ENCODE measurements at places on chromosomes 5 and 9.

GRCh38 chr9:88751781-88752180, 216.8 kb downstream of the NXNL2 start:
- H3K27ac ChIP-seq: no peak overlapping the region
- DNase-seq: no peak
- no peaks in the 10 kb centered on the region for H3K36me3 ChIP-seq

- no peaks in the 10 kb centered on the region for H3K36me3 ChIP-seq
- no peak overlapping the region for H3K4me3 ChIP-seq
- H3K27me3 ChIP-seq: no peaks in the 10 kb centered on the region
- no peaks in the 10 kb centered on the region for H3K4me1 ChIP-seq
- H3K27ac ChIP-seq: no peak overlapping the region
Observed at GRCh38 chr9:29999645-30000044, 2384.8 kb upstream of the ACO1 start.

DNA sequence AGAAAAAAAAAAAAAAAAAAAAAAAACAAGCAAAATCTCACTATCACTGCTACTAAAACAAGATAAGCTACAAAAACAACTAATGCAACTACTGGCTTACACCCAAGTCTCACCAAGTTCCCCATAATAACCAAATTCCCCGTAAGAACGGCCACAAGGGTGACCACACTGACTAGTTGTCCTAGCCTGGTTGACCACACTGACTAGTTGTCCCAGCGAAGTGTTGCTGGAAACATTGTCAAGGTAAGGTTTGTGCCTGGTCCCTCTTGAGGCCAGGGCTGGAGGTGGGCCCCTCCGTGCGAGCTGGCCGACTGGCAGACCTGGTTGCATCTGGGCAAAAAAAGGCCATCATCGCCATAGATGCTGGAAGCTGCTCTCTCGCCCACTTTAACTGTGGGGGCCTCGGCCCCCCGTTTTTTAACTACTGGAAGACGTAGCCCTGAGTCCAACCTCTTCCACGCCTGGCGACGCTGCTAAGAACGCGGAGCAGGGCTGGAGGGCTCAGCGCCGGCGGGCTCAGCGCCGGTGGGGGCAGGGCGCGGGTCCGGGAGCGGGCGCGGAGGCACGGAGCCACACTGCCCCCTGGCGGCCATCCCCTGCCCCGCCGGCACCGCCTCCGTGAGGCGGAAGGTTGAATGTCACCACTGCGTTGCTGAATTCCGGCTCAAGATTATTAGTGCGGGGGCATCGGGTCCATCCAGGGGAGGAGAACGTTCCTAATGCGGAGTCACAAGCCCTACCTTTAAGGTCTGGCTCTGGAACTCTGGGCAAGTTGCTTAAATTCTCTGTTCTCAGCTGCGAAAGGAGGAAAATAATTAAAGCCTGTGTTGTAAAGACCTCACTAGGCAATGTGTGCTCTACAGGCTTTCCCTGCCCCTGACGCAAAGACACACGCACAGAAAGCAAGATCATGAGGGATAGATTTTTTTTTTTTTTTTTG, 84.0 kb downstream of the HSD17B3 start:
- no peaks in the 10 kb centered on the region for H3K36me3 ChIP-seq
- no peak overlapping the region for H3K4me3 ChIP-seq
- peaks cover 3% of the 10 kb centered on the region for H3K4me1 ChIP-seq
- peak; percentile 50 for DNase-seq
- H3K27me3 ChIP-seq: no peaks in the 10 kb centered on the region
- no peak overlapping the region for H3K27ac ChIP-seq

DNA sequence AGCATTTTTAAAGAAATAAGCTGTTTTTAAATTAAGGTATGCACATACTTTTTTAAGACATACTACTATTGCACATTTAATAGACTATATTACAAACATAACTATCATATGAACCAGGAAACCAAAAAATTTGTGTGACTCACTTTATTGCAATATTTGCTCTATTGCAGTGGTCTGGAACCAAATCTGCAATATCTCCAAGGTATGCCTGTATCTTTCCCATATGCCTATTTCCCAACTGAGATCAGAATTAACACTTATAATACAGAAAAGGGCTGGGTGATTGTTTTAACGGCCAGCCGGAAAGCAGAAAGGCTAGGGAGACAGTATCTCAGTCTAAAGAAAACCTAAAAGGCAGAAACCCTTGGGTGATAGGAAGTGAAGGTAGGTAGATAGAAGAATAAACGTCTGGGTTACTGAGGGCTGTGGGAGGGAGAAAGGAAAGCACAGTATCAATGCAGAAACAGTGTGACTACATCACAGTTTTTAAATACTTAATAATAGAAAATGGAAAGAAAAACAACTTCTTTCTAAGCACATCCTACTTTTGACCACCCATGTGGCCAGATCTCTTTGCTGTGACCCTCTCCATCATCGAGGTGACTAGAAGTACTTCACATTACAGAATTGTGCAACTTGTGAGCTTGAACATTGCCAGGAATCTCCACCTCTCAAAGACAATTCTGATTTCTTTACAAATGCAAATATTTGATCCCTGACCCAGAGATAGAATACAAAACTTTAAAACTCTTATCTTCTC, 126.4 kb downstream of the LPAR1 start:
- H3K4me1 ChIP-seq: no peaks in the 10 kb centered on the region
- H3K4me3 ChIP-seq: no peak overlapping the region
- H3K36me3 ChIP-seq: no peaks in the 10 kb centered on the region

DNA sequence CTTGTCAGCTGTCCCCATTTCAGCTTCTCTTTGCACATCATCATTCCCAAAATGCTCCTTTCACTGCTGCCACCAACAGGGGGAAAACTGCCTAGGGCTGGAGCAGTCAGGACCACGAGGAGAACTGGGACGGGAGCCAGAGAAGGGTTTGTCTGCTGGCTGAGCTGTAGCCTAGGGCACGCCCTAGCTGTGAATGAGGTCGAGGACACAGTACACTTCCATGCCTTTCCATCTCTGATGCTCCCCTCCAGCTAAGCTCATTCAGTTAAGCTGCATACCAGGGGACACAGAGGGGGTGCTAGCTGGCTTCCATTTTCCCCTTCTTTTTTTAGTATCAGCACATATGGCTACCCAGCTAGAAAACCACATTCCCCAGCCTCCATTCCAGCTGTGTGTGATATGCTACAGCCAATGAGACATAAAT, 64.7 kb downstream of the STK10 start:
- no peak for DNase-seq
- no peak overlapping the region for H3K27ac ChIP-seq
- no peaks in the 10 kb centered on the region for H3K27me3 ChIP-seq
- no peaks in the 10 kb centered on the region for H3K36me3 ChIP-seq

DNA sequence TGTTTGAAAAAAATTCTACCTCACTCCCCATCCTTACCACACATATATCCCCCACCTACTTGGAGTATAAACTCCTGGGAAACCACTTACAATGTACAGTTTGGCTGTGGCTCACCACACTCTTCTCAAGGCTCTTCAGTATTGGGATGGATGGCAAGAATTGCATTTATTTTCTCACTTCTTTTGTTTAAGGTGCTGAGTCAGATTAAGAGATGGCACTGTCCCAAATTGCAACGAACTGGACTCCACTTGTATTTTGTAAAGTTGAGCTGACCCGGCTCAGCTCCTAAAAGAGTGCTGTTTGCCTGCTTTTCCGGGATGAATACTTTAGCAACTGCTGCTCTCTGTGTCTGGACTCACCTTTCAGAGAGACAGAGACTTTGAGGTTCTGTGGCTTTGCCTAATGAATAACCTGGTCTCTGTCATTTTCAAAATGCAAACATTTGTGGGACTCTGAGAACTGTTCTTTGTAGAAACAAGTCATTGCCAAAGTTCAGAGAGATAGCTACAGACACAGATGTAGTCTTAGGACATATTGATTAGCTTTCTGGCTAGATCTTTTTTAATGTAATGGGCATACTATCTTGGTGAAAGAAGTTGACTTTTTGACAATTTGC, 42.2 kb downstream of the PPP2R2B start:
- H3K4me3 ChIP-seq: no peak overlapping the region
- peaks cover 2% of the 10 kb centered on the region for H3K4me1 ChIP-seq
- H3K27me3 ChIP-seq: no peaks in the 10 kb centered on the region
- no peak overlapping the region for H3K27ac ChIP-seq
